Suppressor macrophage treated with lipopolysaccharide for 1 hour (primary cell): ENCODE measurements at places on chromosomes 6 and 20.
A peak's percentile ranks its signal among the peaks of the same experiment; 100 is the strongest.

DNA sequence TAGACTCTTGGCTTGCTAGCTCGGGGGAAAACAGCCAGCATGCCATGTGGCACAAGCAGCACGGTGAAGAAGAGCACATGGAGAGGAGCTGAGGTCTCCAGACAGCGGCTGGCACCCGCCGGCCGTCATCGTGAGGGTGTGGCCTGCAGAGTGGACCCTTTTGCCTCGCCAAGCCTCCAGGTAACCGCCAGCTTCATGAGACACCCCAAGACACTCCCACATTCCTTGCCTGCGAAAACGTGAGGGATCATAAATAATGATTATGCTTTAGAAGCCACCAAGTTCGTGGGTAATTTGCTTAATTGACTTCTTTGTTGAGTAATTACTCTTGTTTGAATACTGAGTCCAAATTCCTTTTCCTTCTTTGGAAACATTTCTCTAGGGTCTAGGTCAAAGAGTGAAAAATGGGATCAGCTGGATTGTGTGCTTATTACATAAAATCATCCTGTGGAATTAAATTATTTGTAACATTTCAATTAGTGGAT is 23.2 kb downstream of the FAM50B start:
- DNase-seq = no peak

DNA sequence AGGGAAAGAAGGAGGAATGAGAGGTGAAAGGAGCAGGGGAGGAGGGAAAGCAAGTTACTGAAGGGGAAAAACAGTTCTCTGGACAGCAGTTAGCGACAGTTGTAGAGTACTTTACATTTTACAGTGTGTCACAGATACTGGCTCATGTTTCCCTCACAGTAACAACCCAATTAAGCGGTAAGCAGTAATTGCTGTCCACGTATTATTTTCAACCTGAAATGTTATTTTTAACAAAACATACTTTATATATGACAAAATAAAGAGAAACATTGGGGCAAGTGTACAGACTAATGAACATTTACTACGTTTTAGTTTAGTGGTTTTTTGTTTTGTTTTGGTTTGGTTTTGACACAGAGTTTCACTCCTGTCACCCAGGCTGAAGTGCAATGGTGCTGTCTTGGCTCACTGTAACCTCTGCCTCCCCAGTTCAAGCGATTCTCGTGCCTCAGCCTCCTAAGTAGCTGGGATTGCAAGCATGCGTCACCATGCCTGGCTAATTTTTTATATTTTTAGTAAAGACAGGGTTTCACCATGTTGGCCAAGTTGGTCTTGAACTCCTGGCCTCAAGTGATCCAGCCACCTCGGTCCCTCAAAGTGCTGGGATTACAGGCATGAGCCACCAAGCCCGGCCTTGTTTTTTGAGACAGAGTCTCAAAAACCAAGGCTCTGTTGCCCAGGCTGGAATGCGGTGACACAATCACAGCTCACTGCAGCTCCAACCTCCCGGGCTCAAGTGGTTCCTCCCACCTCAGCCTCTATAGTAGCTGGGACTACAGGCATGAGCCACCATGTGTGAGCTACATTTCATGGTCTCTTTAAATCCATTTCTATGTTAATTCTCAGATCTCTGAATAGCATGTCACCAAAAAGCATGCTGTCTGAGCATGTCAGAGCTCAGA is 22.6 kb upstream of the BTN3A2 start:
- no peak for DNase-seq

GRCh38 chr6:159092631-159093030 is 47.8 kb upstream of the TAGAP start:
- DNase-seq = peak; percentile 96

- peak; percentile 59 for DNase-seq
Measured at GRCh38 chr6:117494283-117494682, 11.8 kb downstream of the DCBLD1 start.

GRCh38 chr20:40990542-40991120 is 38.0 kb upstream of the TOP1 start:
- peak; percentile 89 for DNase-seq

DNA sequence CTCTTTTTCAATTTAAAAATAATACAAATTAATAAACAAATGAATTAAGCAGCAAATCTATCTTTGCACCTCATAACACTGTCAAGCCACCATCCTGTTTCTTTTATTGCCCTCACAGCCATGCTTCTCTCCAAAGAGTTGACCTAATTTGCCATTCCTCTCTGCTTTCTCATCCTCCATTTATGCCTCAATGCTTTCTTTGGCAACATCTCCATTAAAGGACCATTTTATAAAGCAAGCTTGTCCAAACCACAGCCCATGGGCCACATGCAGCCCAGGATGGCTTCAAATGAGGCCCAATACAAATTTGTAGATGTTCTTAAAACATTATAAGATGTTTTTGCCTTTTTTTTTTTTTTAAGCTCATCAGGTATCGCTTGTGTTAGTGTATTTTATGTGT is 26.4 kb upstream of the MEI4 start:
- DNase-seq = no peak

GRCh38 chr6:2384528-2384927 is 139.1 kb upstream of the GMDS start:
- DNase-seq = no peak

GRCh38 chr6:68757821-68758220 is 122.7 kb downstream of the ADGRB3 start:
- DNase-seq = no peak

- DNase-seq = no peak
Measured at GRCh38 chr6:148968771-148969602, 222.2 kb downstream of the UST start.

GRCh38 chr6:165986914-165987482 is 180.7 kb downstream of the TBXT start:
- no peak for DNase-seq

- DNase-seq = no peak
Measured at GRCh38 chr20:36230019-36230418, 6.3 kb upstream of the AAR2 start.

- DNase-seq = no peak
Measured at GRCh38 chr6:161542346-161542980, 268.6 kb upstream of the AGPAT4 start.

DNA sequence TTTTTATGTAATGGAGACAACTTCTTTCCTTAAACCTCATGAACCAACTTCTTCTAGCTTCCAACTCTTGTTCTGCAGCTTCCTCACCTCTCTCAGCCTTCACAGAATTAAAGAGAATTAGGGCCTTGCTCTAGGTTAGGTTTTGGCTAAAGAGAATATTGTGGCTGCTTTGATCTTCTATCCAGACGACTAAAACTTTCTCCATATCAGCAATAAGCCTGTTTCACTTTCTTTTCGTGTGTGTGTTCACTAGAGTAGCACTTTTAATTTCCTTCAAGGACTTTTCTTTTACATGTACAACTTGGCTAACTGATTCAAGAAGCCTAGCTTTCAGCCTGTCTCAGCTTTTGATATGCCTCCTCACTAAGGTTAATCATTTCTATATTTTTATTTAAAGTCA is 596.1 kb upstream of the NRSN1 start:
- no peak for DNase-seq

DNA sequence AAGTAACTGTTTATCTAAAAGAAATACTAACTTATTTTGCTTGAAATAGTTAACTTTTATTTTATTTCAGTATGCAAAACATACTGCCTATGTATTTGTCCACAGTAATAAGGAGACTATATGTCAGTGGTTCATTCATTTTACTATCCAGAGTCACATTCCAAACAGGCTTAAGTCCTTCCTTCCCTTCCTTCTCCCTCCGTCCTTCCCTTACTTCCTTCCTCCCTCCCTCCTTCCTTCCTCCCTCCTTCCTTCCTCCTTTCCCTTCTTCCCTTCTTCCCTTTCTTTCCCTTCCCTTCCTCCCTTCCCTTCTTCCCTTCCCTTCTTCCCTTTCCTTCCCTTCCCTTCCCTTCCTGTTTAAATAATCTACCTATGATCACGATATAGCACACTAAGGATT is 899.2 kb downstream of the EYS start:
- DNase-seq = no peak

DNA sequence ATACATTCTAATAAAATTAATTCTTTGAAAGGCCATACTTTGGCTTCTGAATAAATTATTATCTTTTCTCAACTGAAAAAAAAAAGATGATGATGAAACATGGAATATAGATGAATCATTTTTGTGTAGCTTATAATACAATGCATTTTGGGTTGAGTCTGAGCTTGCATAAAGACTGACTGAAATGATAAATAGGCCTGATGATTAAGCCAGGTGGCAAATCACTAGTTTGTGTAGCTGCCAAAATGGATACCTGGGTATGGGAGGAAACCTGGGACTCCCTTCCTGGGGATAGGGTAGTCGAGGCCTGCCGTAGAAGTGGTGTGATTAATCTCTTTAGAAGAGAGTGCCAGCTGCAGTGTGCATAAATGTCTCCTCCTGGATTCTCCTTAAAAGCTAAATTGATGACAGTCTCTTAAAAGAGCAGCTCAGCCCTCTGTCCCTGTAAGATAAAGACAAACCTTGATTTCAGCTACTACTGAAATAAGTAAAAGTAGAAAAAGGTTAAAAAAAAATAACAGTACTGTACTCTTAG is 275.1 kb downstream of the GRIK2 start:
- DNase-seq = no peak

DNA sequence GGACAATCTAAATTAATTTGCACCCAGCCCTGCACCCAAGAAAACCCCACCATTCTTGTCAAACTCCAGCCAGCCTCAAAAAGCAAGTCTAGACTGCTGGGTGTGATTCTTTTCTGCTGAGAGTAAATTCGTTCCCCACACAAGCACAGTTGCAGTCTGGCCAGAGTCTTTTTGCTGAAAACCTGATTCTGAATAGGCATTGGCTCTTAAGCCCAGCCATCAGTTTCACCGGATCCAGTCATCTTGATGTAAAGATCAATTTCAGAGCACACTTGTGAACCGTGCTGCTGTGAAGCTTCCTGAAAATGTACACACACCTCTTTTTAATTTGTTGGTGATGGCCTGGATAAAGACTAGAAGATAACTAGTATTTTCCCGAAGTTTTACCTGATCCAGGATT is 159.4 kb upstream of the GGTLC1 start:
- DNase-seq = no peak

DNA sequence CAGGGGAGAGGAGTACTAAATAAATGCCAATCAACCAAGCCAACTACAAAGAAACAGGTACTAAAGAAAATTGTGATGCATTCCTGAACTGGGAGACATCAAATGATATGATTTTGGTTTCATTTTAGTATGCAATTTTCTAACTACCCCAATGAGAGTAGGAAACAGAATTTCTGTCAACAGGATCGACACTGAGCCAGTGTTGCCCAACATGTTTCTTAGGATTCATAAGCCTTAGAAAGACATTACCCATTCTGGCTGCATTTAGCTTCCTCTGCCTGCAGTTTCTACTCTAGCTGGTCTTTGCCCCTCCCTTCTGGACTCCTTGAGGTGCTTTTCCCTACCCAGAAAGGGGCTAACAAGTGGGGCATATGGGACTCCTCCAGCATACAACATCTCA is 49.8 kb downstream of the KCTD20 start:
- DNase-seq = peak; percentile 43

DNA sequence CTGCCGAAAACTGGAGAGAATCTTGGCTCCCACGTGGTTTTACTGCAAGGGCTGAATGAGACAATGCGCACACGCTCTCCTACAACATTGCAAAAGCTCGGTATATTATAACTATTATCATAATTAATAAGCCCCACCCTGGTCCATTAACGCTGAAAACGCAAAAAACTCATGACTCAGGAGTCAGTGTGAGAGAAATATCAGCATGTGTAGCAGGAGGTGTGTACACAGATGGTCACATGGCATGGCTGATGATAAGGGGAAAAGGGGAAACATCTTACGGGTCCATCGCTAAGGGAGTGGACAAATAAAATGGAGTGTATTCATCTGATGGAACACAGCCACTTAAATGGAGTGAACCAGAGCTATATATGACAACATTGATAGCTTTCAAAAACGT is 29.2 kb downstream of the CDH22 start:
- no peak for DNase-seq

- DNase-seq = no peak
Measured at GRCh38 chr6:106750946-106751345, 121.6 kb downstream of the QRSL1 start.

GRCh38 chr20:1853473-1853872 is 41.7 kb upstream of the SIRPA start:
- DNase-seq = no peak

DNA sequence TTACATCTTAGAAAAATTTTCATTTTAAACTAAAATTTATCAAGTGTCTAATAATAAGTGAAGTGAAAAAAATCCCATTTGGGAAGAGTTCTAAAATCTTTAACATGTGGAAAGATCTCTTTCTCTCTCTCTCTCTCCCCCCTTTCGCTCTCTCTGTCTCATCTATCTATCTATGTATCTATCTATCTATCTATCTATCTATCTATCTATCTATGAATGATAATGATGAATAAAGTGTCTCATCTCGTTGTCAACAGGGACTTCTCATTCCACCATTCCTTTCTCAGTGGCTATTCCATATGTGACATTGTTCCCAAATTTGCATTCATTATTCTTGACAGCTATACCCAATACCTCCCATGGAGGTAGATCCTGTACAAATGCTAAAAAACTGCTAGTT is 15.2 kb downstream of the CCDC170 start:
- DNase-seq = no peak

DNA sequence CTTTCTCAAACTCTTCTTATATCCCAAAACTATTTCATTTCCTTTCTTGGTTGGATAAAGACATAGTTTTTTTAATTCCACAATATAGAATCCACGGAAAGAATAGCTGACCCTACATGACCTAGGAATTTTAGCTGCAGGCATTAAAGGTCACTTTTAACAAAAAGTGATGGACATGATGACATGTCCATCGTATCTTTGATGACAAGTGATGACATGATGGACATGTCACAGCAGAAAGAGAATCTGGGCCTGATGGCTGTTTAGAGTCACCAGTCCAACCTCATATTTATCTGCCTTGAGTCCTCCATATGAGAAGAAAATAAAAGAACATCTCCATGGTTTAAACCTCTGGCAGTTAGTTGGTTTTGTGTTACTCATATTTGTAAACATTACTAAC is 106.2 kb downstream of the PLG start:
- DNase-seq = no peak

DNA sequence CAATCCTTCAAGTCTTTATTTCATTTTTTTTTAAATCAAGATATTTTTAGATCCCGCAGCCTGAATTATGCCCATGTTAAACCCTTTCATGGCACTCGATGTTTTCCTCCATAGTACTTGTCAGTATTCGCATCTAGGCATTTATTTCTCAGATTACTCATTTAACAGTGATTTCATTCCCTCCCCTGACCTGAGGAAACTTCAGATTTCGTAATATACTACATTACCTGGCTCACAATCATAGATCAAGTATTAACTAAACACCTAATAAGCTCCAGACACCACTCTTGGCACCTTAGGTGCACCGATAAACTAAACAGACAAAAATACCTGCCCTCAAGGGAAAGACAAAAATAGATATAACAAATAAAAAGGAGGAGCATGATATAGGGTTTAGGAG is 413.2 kb upstream of the GJE1 start:
- no peak for DNase-seq

DNA sequence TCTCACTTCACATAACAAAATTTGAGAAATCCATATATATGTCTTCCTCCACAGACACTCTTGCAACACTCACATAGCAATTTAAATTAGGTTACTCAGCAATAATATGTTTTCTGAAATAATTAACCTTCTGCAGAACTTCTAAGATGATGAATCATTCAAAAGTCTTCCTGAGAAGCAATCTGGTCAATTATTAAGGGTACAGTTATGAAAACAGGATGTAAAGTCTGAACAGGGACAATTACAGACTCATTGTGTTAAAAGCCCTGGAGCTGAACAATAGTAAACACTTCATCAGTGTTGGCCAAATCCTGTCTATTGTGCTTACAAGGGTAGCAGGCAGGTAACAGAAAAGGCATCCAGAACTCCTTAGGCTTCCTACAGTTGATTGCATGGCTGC is 75.4 kb downstream of the FILIP1 start:
- no peak for DNase-seq

GRCh38 chr6:20286968-20287565 is 74.8 kb upstream of the MBOAT1 start:
- no peak for DNase-seq
